ENCODE measurements at places on chromosomes 11 and 22.

DNA sequence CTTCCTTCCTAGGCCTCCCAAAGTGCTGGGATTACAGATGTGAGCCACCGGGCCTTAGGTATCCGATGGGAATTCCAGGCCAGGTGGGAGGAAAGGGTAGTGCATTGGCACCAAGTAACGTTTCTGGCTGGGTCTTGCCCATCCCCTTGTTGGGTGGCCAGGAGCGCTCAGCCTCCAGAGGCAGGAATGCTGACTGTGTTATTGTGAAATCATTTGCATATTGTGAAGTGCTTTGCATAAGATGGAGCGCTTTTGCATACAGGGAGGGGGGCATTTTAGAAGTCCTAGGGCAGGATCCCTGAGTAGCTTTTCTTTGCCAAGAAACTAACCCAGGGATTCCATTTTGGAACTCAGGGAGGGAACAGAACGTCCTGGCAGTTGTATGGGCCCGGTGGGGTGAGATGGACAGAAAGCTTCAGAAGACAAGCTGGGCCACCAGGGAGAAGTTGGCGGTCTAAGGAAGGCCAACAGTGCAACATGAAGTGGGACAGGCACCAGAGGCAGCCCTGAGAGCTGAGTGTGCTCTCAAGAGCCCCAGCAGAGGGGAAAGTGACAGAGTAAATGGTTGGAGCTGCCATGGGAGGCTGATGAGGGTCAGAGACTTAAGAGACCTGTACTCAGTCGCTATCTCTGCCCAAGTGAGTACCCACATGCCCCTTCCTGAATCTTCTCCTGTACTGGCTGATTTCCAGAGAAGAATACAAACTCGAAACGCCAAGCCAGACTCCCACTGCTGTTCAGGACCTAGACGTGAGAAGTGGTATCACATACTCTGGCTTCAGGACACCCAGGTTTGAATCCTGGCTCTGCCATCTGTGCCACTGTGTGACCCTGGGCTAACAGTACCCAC is 1.3 kb upstream of the SLC39A13 start:
- no peak for DNase-seq

GRCh38 chr22:38415561-38416321 is 39.3 kb downstream of the KCNJ4 start:
- DNase-seq, result no peak

- DNase-seq, result no peak
Measured at GRCh38 chr11:12120031-12121008, 9.9 kb downstream of the MICAL2 start.

- no peak for DNase-seq
Measured at GRCh38 chr22:33544707-33545106, 375.6 kb downstream of the LARGE1 start.

GRCh38 chr11:61551634-61552033 is 29.2 kb downstream of the SYT7 start:
- DNase-seq, result no peak
